ENCODE measurements at places on chromosomes 1 and 21. TPM values are rescaled to one million over a fixed set of nuclear protein-coding genes. Genes with fewer than 3 reads are reported as not detected.
A peak's percentile ranks its signal among the peaks of the same experiment; 100 is the strongest.

The CYP4A22 gene
- 0.86 TPM for total RNA-seq

DNA sequence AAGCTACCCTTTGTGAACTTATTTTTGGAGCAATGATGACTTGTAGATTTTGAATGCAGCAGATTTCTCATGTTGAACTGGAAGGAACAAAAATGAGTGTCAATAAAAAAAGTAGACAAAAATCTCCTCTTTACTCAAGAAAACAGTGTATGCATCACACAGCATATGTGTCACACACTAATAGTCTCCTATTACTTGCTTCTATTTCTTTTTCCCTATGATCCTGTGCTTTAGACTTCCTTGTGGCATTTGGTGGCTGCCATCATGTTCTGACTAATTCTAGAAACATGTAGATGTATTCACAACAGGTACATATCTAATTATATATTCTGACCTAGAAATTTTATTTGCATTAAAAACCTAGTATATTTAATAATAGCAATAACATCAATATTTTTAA, 14.3 kb downstream of the RC3H1 start:
- no peak for DNase-seq

- no peak for DNase-seq
Measured at GRCh38 chr1:2533365-2533764, 3.3 kb upstream of the HES5 start.

DNA sequence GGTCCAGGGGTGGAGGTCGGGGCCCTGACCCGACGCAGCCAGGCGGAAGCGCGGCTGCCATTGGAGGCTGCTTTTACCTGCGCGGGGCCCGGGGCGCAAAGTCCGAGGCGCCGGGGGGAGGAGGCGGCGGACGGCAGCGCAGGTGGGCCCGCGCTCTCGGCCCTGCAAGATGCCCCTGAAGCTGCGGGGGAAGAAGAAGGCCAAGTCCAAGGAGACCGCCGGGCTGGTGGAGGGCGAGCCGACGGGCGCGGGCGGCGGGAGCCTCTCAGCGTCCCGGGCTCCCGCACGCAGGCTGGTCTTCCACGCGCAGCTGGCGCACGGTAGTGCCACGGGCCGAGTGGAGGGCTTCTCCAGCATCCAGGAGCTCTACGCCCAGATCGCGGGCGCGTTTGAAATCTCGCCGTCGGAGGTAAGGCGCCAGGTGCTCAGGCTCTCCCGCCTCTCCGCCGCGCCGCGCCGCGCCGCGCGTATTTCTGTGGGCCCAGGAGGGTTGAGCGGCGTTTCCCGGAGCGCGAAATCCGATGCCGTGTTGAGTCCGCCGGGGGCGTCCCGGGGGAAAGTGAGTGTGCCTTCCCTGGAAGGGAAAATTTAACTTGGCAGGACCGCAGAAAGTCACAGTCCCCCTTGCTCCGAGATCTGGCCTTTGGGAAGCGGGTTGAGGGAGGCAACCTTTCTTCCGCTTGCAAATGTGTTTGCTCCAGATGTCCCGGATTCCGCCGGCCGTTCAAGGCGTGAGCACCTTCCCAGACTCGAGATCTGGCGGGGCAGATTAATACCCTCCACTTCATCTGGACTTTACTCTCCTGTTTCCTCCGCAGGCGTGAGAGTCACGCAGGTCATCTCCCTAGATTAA, at the start of gene GIPC2:
TSS of gene GIPC2 (plus strand) at position 41 of the 853 bp plus-strand sequence. CDS start at position 170, 129 bp downstream.
- DNase-seq, result no peak

DNA sequence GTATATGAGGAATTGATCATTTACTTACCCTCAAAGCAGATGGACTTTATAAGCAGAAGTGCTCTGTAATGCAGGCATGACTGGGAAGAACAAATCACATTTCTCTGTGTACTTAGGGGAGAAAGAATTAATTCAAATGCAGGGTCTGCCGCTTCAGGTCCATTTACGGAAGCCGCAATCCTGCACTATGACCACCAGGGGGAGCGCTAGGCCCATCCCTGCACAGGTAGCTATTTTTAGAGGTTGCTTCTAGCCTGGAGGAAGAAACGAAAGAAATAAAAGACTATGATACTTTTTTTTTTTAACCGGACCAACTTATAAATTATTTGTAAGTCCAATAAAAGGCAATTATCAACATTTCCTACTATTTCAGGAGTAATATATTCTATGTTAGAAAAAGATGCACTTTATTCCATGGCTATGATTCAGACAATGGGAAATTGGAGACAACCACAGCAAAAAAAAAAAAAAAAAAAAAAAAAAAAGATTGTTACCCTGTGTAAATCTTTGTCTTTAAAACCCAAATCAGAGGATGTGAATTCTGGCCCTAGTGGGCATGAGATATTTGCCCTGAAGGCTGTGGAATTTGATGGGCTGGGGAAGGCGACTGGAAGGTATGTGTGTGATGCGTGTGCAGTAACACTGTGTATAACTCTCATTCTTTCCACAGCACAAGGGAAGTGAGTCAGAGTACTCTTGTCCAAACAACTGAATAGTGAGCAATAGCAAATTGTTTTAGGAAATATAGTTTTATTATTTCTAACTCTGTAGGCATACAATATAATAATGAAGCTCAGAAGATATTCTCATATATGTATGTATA, 12.9 kb upstream of the FYB2 start:
- DNase-seq, result peak; percentile 63

DNA sequence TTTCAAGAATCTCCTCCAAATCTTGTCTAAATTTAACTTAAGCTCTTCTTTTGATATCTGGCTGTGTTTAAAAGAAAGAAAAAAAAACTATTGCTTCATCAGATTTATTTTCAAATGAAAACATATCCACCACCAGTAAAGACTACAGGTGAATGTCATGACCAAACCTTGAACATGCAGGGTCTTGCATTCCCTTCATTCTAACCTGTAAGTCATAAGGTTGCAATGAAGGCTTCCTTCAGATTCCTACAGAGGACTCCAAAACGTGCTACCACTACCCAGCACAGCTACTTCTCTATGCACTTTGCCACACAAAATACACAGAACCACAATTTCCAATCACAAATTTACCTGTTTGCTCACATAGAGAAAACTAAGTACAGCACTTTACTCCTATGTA, 26.3 kb downstream of the FRRS1 start:
- no peak for DNase-seq

DNA sequence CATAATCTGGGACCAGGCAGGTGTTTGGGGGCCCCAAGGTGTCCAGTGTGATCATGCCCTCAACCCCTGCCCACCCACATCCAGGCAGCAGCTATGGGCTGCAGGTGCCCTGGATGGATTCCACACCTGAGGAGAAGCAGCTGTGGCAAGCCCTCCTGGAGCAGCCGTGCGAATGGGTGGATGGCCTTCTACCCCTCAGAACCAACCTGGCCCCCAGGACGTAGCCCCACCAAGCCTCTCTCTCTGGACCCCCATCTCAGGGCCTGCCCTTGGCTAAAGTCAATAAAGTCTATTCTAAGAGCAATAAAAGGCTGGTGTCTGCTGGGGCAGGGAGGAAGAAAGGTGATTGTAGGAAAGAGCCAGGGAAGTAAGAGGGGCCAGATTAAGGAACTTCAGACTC, 11.8 kb downstream of the SYTL1 start:
- no peak for DNase-seq

All from mucosa of gallbladder (tissue), 1 donor.